GOT3 (cell line): ENCODE measurements at places on chromosomes 1 and 21.

DNA sequence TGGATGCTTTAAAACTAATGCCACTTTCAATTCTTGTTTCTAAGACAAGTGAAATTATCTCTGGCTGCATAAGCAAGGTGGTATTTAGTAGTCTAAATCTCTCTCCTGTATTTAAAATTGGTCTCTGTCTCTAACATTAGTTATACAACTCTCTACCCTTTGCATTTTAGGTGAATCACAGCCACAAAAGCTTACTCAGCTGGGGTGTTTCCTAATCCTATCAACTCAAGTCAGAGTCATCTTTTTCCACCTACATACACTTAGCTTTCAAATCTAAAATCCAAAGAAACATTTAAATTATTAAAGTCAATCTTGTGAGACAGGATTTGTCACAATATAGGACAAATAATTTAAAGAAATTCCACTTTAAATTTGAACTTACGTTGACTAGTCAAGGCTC lies 255.1 kb upstream of the CXADR start:
- DNase-seq = no peak

DNA sequence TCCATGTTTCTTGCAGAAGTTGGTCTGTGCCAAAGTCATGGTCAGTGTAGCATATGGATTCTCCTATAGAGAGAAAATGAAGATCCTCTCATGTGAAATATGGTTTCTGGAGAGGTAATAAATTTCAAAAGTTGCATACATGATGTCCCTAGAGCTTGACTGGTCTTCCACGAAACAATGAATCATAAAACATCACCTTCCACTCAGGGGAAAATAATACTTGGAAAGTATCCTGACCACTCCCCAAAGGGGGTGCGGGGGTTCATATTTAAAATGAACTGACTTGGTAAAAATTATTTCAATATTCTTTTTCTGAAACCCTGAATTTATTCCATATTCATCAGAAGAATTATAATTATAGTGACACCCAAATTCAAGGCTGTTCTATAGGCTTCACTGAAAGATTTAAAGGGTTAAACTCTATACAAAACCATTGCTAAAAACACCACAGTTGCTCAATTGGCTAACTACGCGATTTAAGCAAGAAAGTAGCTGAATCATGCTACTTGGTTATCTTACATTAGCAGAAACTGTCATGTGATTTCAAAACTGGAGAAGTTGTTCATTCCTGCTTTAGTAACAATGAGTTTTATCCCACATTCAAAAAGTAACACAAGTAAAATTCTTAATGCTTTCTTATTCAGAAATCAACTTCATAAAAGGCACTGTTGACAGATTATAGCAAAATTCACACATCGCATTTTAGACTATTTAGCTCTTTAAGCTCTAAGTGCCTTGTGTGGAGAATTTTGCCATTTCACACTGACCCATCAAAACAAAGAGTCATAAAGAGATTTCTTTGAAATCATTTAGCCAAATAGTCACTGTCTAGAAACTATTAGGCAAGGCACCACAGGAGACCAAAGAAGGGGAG lies 5.3 kb downstream of the CREG1 start:
- no peak for DNase-seq

DNA sequence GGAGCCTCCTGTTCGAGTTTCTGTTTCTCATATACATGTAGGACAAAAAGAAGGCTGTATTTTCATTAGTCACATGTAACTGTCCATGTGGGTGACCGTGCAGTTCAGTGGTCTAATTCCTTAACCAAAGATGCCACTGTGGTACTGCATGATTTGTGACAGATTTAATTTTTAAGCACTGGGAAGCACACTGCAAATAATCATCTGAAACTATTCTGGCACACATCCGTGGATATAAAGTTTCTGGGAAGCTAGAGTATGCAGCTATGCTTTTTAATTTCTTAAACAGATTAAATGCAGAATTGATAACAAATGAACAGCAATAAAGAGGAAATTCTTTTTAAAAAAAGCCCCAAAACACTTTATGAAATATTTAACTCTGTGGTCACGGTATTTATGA lies 254.8 kb downstream of the LMO4 start:
- DNase-seq = no peak

GRCh38 chr1:165903672-165904071 lies 76.3 kb downstream of the UCK2 start:
- DNase-seq = no peak
